Body of pancreas (tissue), 4 donors: ENCODE measurements at places on chromosomes 5 and 9. TPM values are rescaled to one million over a fixed set of nuclear protein-coding genes. Genes with fewer than 3 reads are reported as not detected.

- no peak overlapping the region for H3K4me3 ChIP-seq
- H3K4me1 ChIP-seq, result no peaks in the 10 kb centered on the region
Measured at GRCh38 chr9:81108391-81108790, 581.0 kb downstream of the TLE1 start.

DNA sequence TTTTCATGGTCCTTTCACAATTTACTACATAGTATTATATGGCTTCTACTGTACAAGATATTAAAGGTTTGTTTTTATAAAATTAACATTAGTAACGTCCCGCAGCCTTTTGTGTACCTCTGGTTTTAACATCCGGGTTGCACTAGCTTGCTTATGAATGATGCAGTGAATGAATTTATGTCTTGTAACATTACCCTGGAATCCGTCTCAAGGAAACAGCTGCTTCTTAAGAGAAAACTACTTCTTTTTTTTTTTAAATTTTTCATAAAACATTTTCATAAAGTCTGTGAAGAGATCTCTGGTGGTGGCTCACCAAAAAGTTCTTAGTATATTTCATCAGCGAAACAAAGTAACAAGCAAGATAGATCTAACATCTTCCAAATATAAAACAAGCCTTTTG is 23.6 kb downstream of the MARCHF3 start:
- no peak for DNase-seq
- H3K4me1 ChIP-seq, result peaks cover 16% of the 10 kb centered on the region
- no peaks in the 10 kb centered on the region for H3K27me3 ChIP-seq
- H3K36me3 ChIP-seq, result no peaks in the 10 kb centered on the region
- H3K27ac ChIP-seq, result no peak overlapping the region

GRCh38 chr9:131402073-131402472 is 8.2 kb downstream of the PRRC2B start:
- peaks cover 94% of the 10 kb centered on the region for H3K4me1 ChIP-seq
- H3K27me3 ChIP-seq, result no peaks in the 10 kb centered on the region
- peak overlapping the region; percentile 78 for H3K27ac ChIP-seq
- H3K4me3 ChIP-seq, result no peak overlapping the region

DNA sequence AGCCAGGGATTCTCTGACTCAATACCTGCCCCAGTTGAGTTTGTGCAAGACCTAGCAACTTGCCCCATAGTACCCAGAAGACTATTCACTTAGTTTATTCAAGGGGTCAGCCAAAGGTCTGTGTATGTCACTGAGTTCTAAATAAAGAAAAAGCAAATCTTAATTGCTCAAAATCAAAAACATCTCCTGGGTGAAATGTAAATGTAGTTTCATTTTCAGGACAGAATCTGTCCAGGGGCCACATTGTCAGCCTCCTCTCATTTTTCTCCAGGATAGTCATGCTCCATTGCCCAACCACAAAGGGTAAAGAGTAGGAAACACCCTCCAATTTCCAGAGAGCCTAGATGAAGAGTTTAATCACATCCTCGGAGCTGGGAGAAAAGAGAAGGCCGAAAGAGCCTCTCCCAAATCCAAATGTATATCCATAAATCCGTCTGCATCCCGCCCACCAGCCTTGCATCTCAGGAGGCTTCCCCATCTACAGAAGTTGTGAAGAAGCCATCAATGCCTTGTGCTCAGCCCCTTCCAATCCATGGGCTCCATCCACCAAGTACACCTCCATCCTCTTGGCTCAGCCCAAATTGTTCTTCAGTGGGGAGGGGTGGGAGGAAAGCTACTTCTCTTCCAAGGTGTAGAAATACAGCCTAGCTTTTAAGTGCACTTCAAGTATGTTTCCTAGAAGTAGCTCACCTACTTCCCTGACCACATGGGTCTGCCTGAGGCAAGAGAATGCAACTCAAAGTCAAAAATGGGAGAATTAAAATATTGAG is 26.9 kb downstream of the ADAM19 start:
- no peak overlapping the region for H3K4me3 ChIP-seq
- no peaks in the 10 kb centered on the region for H3K4me1 ChIP-seq
- no peaks in the 10 kb centered on the region for H3K36me3 ChIP-seq
- no peaks in the 10 kb centered on the region for H3K27me3 ChIP-seq
- no peak for DNase-seq

GRCh38 chr9:79763671-79764285 is 192.0 kb downstream of the TLE4 start:
- no peaks in the 10 kb centered on the region for H3K4me1 ChIP-seq
- no peaks in the 10 kb centered on the region for H3K27me3 ChIP-seq
- no peaks in the 10 kb centered on the region for H3K36me3 ChIP-seq
- H3K4me3 ChIP-seq, result no peak overlapping the region

GRCh38 chr5:86964889-86965288 is 302.8 kb upstream of the RASA1 start:
- no peak overlapping the region for H3K4me3 ChIP-seq
- peaks cover 6% of the 10 kb centered on the region for H3K4me1 ChIP-seq
- H3K27me3 ChIP-seq, result no peaks in the 10 kb centered on the region
- DNase-seq, result no peak
- H3K27ac ChIP-seq, result no peak overlapping the region
- H3K36me3 ChIP-seq, result no peaks in the 10 kb centered on the region

GRCh38 chr5:143074414-143074996 is 304.3 kb downstream of the ARHGAP26 start:
- no peak overlapping the region for H3K27ac ChIP-seq
- H3K4me1 ChIP-seq, result no peaks in the 10 kb centered on the region
- H3K4me3 ChIP-seq, result no peak overlapping the region
- no peaks in the 10 kb centered on the region for H3K36me3 ChIP-seq
- DNase-seq, result no peak

DNA sequence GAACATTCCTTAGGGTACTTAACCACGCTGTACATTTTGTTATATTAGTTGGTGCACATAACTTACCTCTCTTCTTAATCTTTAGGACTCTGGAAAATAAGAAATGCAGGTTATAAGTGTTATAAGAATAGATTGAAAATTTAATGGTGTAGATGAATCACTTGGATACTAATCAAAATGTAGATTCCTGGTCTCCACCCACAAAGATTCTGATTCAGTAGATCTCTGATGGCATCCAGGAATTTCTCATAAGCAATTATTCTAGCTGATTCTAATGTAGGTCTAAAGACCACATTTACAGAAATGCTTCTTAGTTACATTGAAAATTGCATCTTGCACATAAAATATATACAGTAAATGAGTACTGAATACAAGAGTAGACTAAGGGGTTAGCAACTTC is 38.9 kb upstream of the ASTN2 start:
- H3K4me1 ChIP-seq, result no peaks in the 10 kb centered on the region
- H3K4me3 ChIP-seq, result no peak overlapping the region
- H3K36me3 ChIP-seq, result no peaks in the 10 kb centered on the region
- no peaks in the 10 kb centered on the region for H3K27me3 ChIP-seq
- no peak overlapping the region for H3K27ac ChIP-seq
- DNase-seq, result no peak

DNA sequence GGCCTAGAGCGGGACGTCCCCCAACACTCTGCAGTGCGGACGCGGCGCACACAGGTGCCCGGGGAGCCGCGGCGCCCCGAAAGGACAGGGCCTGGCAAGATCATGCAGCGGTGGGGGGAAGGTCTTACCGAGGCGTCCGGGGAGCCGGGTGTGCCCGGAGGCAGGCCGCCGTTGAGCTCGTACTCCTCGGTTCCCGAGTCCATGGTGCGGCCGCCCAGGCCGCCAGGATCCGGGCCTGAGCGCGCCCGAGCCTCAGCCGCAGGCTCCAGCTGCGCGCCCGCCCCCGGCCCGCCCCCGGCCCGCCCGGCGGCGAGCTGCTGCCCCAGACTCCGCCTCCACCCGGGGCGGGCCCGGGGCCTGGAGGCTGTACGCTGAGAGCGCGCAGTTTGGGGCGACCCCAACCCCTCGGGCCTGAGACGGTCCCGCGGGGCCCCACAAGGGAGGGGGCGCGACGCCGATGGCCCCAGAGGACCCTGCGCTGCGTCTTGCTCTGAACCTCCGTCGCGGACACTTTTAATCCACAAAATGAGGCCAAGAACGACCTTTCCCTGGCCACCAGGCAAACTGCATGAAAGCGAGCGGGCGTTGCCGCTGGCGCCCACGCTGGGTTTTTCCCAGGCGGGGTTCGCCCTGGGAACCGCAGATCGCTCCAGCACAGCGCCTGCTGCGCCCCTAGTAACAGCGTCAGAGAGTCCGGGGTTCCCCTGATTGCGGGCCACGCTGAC is at the start of gene NINJ1:
Gene NINJ1, minus strand, starts transcription at position 237 of the 725 bp plus-strand sequence. Its CDS starts 34 bp downstream, at position 203.
- H3K27ac ChIP-seq, result peak within 1 kb of the TSS; percentile 97
- no peaks in the 10 kb centered on the region for H3K36me3 ChIP-seq
- peak within 1 kb of the TSS; percentile 40 for H3K4me3 ChIP-seq

Gene POLK
- 33.5 TPM for total RNA-seq

Gene PCDHA10
- total RNA-seq, result 6.6 TPM

Gene PCDHB3
- total RNA-seq, result 1.8 TPM
